ENCODE measurements at places on chromosomes 11 and 22.

GRCh38 chr11:121889931-121890330 lies 226.1 kb downstream of the BLID start:
- no peak for DNase-seq

GRCh38 chr22:24706054-24706453 lies 68.5 kb downstream of the PIWIL3 start:
- no peak for DNase-seq

DNA sequence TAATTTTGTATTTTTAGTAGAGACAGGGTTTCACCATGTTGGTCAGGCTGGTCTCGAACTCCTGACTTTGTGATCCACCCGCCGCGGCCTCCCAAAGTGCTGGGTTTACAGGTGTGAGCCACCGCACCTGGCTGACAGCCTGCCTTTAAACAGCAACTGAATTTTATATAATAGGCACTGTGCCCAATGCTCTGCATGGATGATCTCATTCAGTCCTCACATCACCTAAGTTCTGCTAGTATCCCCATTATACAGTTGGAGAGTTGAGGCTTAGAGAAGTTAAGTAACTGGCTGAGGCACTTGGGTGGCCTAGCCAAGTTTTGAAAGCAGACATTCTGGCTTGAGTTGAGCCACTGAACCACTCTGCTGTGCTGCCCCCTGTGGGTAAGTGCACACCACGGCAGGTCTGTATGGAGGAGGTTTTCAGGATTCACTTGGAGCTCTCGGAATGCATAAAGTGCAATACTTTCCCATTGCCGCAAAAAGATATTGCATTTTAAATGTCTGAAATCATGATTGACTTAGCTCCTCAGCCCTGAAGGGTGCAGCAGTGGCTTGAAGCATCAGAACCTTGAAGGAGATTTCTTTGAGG lies 112.4 kb downstream of the LDLRAD3 start:
- DNase-seq, result no peak

- DNase-seq, result no peak
These were observed 18.4 kb downstream of the DKK3 start for GRCh38 chr11:11989774-11990744.

- DNase-seq, result no peak
These were observed 18.5 kb upstream of the SPON1 start for GRCh38 chr11:13944016-13944415.

DNA sequence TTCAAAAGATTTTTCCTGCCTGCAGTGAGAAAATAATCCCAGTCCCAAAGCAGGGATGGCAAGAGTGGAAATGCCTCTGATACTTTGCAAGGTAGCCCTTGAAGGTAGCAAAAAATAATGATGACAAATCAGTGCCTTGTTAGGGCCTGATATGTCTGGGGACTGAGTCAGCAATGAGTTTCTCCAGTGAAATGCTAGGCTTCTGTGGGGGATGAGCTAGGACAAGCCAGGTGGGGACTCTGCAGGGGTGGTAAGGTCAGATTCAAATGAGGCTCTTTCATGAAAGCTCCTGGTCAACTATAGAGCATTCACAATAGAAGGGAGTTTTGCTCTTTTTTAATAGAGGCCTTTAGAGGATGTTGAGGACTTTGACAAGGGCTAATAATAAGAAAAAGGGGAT lies 77.7 kb downstream of the ME3 start:
- no peak for DNase-seq

DNA sequence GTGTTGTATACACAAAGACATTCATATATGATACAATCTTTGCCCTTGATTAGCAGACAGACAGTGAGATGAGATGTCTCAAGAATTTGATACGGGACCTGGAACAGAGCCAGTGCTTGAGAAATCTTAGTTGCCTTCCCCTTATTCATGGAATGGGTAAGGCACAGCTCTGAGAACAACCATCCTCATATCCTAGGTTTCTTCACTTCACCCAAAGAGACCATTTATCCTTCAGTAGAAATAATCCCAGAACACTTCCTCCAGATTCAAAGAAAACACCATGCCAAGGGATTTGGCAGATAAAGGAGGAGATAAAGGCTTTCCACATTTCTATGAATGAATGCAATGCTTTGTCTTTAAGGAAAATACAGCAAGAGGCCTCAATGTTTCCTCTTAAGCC lies 8.8 kb upstream of the IZUMO1R start:
- no peak for DNase-seq
